ENCODE measurements at places on chromosomes 7 and 10. TPM values are rescaled to one million over a fixed set of nuclear protein-coding genes. Genes with fewer than 3 reads are reported as not detected.
A peak's percentile ranks its signal among the peaks of the same experiment; 100 is the strongest.

Gene PAPOLB
- total RNA-seq: not detected

Gene MYPN
- total RNA-seq: 30.8 TPM

Gene SLC16A9
- 0.07 TPM for total RNA-seq

Gene H2BK1
- not detected for total RNA-seq

Gene EFCAB10
- total RNA-seq: 0.39 TPM

Gene PLCE1
- total RNA-seq: 2.3 TPM

- DNase-seq: no peak
Measured at GRCh38 chr10:70135046-70135445, 2.4 kb upstream of the AIFM2 start.

GRCh38 chr10:94402204-94402842, at the start of gene TBC1D12:
Gene TBC1D12, plus strand, starts transcription at chr10:94402541. Its CDS starts 73 bp downstream, at chr10:94402614.
- DNase-seq: peak; percentile 95

GRCh38 chr7:52794621-52795020, 240.8 kb upstream of the POM121L12 start:
- DNase-seq: no peak

DNA sequence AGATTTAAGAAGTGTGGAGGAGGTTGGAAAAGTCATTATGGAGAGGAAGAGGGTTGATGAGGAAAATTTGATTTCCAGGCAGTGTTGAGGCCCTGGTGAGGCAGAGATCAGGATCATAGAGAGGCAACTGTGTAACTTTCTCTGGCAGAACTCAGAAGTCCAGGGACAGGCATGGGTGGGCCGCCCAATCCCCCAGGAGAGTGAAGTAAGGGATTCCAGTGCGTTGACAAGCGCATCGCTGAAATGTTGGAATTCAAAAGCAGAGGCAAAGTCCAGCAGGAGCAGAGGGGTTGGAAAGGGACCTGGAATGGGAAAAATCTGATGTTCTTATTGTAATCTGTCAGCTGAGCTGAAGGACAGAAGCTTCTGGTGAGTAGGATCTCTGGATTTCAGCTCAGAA, 207.3 kb downstream of the FAM107B start:
- no peak for DNase-seq

DNA sequence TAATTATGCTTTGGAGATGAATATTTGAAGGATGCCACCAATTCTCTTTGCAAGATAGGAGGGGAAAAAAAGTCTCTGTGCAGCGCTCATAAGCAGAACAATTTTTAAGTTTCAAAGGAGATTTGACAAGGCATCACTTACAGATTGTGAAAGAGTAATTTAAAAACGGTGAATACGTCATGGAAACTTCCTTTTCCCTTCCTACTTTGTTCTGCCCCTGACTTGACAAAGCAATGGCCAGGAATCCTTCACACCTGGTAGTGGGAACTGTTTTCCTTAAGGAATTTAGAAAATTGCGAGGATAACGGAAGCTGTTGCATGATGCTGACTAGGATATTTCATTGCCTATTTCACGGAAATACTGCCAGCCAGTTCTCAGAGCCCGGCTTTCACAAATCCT, 16.7 kb downstream of the FAM107B start:
- no peak for DNase-seq

- no peak for DNase-seq
Measured at GRCh38 chr7:42020061-42020460, 216.9 kb downstream of the GLI3 start.

DNA sequence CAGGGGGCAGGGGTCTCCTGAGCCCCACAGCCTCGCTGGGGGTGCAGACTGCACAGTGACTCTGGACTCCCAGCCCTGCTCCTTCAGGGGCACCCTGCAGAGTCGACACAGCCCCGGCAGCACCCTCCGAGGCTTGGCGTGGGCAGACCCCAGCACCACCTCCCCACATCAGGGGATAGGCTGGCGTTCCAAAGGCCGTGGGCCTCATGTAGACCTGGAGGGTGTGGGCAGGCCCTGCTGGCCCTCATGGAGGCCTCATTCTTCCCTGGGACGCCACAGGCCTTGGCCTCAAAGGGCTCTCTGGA, 265.9 kb downstream of the ELFN1 start:
- no peak for DNase-seq

GRCh38 chr7:41135511-41135910, 567.4 kb downstream of the INHBA start:
- no peak for DNase-seq

GRCh38 chr7:42208572-42208971, 28.4 kb downstream of the GLI3 start:
- no peak for DNase-seq

- DNase-seq: no peak
Measured at GRCh38 chr7:85833066-85833465, 646.2 kb upstream of the SEMA3D start.

GRCh38 chr10:4353964-4354363, 472.0 kb upstream of the AKR1E2 start:
- peak; percentile 86 for DNase-seq

All from M059J (cell line).